ENCODE measurements at places on chromosomes 6 and 20.

- no peak for DNase-seq
Measured at GRCh38 chr6:13331516-13332348, 3.4 kb upstream of the TBC1D7 start.

GRCh38 chr6:163231356-163232014 is 183.0 kb upstream of the QKI start:
- DNase-seq, result no peak

- no peak for DNase-seq
Measured at GRCh38 chr6:170180671-170181337, 110.1 kb downstream of the DLL1 start.

GRCh38 chr6:111242452-111242851 is 155.1 kb downstream of the SLC16A10 start:
- no peak for DNase-seq

DNA sequence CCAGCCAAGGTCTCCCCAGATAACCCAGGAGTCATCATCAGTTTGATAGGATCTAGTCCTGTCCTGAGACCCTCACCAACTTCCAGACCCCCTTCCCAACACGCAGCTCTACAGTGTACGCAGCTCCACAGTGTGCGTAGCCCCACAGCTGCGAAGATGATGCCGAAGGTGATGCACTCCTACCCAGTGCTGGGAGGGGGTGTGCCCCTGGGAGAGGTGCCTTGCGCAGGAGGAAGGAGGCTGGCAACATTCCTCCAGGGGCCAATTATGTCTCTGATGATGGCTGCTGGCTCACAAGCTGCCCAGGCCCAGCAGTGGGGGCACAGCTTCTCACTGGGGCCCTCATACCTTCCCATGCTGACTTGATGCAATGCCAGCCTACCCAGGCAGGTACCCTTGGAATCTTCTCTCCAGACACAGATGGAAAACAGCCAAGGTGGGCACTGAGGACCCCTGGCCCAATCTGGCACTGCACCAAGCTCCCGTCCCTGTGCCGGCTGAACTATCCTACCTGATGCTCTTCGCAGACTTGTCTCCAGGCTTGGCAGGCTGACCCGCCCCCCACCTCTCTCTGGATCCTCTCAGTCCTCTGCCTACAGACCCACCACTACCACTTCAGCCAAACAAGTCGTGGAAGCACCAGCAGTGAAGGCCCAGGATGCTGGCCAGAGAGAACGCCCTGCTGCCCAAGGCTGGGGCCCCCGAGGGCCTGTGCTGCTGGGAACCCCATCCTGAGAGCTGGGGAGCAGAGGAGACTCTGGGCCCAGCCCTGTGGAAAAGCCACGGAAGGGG is 1.4 kb downstream of the ZNF512B start:
- DNase-seq, result no peak

DNA sequence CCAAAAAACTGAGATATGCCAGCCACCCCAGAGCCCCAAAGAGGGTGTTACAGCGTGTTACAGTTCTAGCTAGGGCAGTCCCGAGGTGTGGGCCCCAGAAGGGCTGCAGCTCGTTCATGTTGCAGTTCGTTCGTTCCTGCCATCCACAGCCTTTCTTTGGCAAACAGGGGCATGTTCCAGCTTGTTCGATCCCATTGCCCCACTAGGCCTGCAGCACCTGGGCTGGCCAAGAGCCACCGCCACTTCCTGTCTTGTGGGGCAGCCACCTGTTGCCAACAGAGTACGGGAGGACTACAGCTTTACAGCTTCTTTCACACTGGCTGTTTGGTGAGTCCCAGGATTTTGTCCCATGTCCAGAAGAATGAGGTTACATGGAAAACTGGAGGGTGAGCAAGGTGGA is 198.1 kb downstream of the MMUT start:
- DNase-seq, result no peak

DNA sequence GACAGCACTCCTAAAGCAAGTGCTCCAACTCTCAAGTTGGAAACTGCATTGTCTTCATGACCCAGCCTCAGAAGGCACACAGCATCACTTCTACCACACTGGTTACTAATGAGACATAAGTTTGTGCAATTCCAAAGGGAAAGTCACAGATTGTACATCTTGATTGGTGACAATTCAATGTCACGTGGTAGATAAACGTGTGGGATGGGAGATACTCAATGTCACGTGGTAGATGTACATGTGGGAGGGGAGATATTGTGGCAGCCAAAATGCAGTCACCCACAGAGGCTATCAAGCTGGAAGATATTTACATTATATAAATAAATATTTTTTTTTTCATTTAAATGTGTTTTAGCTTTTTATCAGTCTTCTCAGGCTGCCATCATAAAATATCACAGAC is 393.3 kb downstream of the KIF16B start:
- DNase-seq, result no peak

DNA sequence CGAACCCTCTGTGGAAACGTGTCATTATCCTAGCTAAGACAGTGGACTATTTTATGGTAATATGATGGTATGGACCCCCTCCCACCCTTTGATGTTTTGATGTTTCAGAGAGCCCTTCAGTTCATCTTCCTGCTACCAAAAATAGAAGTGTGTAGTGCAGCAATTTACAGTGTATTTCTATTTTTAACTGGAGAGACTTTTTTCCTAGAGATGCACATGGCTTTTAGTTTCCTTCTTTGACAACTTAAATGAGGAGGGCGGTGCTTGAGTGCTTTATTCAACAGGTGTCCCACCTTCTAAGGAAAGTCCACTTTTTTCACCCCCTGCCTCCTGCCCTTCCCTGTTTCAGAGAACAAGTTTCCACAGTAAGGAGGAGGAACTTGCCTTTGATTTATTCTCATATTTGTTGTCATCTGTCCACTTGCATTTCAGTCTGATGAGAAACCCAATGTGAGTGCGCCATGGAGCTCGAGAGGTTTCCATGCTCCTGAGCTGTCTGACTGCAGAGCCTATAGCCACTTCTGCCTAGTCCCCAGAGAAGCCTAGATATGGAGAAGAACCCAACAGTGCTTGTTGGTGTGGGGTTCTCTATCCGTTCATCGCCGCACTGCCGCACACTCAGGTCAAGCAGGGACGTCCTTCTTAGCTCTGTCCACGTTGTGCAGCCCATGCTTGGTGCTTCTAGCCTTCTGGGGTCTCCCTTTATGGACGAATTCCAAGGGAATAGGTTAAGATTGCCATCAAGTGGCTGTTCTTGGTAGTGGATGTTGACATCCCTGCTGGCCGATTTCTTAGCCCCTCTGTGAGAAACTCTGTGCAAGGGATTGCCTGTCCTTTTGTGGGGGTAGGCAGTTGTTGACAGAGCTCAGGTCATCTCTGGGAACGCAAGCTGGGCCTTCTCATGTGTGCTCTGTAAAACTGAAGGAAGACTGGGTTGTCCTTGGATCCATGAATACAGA is 144.2 kb downstream of the JARID2 start:
- DNase-seq, result peak; percentile 70

DNA sequence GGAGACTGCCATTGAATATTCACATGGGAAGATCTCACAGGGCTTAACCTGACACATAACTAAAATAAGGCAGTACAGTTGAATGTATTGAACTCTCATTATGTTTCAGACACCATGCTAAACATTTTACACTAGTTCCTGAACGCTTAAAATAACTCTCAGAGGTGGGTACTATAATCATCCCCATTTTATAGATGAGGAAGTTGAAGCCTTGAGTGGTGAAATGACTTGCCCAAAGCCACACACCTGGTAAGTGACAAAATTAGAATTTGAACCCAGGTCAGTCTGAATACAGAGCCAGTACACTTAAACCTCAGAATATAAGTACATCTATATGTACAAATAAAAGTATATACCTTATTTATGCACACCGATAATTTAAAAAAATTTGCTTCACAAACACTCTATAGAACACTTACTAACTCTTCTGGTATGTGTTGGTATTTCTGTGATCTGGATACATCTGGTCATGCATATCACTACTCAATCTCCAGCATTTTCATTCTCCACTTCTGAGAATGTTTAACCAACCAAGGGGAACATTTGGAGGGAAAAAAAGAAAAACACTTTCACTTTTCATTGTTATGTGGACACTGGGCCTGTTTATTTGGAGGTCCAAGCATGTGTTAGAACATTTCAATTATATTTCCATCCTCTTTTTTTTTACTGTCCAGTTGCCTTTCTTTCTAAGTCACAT is 4.6 kb upstream of the BICRAL start:
- no peak for DNase-seq

DNA sequence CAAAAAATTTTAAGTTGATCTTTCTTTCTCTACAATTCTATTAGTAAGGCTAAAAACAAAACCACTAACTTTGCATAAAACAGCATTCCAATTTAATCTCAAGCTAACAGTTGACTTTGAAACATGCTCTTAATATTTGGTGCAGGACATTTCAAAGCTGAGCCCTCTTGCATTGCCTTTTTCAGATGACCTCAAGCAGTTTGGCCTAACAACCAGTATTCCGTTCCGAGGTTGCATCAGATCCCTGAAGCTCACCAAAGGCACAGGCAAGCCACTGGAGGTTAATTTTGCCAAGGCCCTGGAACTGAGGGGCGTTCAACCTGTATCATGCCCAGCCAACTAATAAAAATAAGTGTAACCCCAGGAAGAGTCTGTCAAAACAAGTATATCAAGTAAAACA is 194.0 kb downstream of the ARHGAP18 start:
- no peak for DNase-seq

DNA sequence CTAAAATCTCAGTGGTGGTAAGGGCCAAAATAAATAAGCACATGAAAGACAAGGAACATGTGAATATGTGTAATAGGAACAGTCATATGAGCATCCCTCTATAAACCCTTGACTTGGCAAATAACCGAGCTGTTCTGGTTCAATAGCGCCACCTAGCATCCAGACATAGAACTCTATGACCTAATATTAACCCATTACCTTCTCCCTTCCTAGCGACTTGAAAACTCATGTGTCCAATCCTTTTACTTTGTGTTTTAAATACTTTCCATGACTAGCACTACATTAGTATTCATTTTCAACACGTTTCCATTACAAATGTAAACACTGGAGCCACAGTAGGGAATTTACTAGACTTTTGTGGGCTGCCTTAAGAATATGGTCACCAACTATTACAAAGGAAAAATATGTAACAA is 279.7 kb downstream of the UST start:
- peak; percentile 51 for DNase-seq

GRCh38 chr20:846894-847278 is 13.4 kb downstream of the FAM110A start:
- no peak for DNase-seq

- DNase-seq, result no peak
Measured at GRCh38 chr6:22253955-22254655, 42.7 kb downstream of the PRL start.

DNA sequence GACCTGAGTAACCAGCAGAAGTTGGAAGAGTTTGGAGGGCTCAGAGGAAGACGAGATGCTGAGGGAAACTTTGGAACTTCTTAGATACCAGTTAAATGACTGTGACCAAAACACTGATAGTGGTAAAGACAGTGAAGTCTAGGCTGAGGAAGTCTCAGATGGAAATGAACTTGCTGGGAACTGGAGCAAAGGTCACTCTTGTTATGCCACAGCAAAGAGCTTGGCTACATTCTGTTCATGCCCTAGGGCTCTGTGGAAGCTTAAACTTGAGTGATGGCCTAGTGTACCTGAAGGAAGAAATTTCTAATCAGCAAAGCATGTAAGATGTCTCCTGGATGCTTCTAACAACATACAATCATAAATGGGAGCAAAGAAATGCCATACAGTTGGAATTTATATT is 24.7 kb downstream of the WDR27 start:
- no peak for DNase-seq

GRCh38 chr6:17983730-17984129 is 3.7 kb downstream of the KIF13A start:
- no peak for DNase-seq

DNA sequence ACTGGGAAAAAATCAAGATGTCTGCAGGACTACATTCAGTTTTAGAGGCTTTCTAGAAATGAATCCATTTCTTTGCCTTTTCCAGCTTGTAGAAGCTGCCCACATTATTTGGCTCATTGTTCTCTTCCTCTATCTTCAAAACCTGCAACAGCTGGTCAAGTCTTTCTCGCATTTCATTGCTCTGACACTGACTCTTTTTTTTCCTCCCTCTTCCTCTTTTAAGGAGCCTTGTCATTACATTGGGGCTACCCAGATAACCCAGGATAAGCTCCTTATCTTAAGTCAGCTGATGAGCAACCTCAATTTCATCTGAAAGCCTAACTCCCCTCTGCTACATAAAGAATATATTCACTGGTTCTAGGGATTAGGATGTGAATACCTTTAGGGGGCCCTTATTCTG is 53.2 kb upstream of the CEP162 start:
- DNase-seq, result no peak

GRCh38 chr6:143264379-143264778 is 186.1 kb downstream of the ADAT2 start:
- DNase-seq, result no peak

DNA sequence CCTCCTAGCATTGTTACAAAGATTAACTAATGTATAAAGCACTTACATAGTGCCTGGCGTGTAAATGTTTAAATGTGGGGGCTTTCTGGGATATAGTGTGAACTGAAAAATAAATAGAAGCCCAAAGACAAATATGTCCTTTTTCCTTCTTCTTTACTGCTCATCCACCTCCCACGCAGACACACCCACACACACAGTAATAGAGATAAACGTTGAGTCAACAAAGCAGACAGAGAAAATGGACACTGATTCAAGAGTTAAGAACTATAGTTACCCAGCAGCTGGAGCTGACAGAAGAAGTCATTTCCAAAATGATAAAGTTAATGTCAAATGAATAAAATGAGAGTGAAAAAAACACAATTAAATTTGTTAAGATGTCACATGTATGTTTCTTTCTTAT is 68.3 kb downstream of the FHL5 start:
- DNase-seq, result no peak

GRCh38 chr6:44480097-44480541 is 92.6 kb downstream of the CDC5L start:
- no peak for DNase-seq

GRCh38 chr6:34970488-34970887 is 81.4 kb downstream of the ANKS1A start:
- DNase-seq, result no peak

- DNase-seq, result no peak
Measured at GRCh38 chr6:105382496-105382895, 20.4 kb downstream of the PREP start.

- DNase-seq, result no peak
Measured at GRCh38 chr20:11777387-11778205, 140.1 kb upstream of the BTBD3 start.

DNA sequence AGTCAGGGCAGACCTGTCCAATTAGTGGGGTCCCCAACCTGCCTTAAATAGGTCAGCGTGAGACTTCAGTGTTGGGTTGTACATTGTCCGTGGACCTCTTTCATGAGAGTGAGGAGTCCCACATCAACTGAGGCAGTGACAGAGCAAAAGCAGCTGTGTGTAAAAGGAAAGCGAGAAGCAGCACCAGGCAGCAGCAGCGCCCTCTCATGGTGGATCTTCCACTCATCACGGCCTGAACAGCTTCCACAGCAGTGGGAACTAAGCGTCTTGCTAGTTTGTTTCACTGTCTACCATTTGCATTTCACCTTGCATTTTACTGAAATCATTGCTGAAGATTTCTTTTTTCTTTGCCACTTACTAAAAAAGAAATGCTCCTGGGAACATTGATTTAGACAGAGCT is 333.8 kb downstream of the PKHD1 start:
- DNase-seq, result peak; percentile 46
